ENCODE measurements at places on chromosomes 12 and 14. TPM values are rescaled to one million over a fixed set of nuclear protein-coding genes. Genes with fewer than 3 reads are reported as not detected.

Gene IGF1
- polyA plus RNA-seq, result 0.71 TPM

Gene SLC6A13
- polyA plus RNA-seq, result 161 TPM

Gene EGLN3
- 19.6 TPM for polyA plus RNA-seq

Gene PZP
- not detected for polyA plus RNA-seq

DNA sequence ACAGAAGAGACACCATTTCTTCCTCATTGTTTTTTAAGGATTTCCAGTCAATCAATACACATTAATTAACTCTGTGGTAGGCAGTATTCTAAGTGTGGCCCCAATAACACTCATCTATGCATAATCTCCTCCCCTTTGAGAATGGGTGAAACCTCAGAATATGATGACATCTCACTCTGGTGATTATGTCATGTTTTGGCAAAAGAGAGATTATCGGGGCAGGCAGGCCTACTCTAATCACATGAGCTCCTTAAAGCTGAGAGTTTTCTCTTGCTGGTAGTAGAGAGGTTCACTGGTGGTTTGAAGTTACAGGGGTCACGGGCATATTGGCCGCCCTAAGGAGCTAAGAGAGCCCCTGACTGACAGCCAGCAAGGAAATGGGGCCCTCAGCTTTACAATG is 7.1 kb upstream of the LGMN start:
- DNase-seq, result no peak

- peak; percentile 65 for DNase-seq
Observed at GRCh38 chr12:26239122-26239851, 43.9 kb downstream of the SSPN start.

GRCh38 chr12:74328623-74329022 is 209.0 kb upstream of the ATXN7L3B start:
- no peak for DNase-seq

DNA sequence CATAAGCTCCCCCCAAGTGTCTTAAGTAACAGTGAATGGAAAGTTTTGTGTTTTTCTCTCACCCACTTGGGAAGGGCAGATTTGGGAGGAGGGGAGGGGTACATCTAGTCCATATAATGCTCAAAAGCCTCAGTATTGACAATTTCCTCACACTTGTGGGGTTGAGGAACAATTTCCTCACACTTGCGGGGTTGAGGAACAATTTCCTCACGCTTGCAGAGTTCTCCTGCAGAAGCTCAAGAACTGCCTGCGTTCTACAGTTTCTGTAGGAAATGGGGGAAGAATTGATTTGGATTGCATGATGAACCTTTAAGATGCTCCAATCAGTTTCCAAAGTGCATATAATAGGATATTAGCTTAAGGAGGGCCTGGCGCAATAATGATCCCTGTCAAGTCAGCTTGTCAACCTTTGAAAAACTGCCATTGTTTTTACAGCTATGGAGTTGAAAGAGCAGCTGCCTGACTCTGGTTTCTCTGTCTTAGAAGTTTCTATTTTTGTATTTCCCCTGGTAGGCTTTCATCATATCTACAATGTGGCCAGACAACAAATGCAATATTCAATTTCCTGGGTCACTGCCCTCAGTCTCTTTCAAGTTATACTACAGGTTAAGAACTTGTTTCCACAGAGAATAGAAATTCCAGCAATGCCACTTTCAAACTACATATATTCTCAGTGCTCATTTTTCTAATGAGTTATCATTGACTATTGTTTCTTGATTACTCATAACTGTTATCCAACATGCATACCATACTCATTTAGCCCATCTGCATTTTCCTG is 66.5 kb downstream of the PLEKHG7 start:
- no peak for DNase-seq

DNA sequence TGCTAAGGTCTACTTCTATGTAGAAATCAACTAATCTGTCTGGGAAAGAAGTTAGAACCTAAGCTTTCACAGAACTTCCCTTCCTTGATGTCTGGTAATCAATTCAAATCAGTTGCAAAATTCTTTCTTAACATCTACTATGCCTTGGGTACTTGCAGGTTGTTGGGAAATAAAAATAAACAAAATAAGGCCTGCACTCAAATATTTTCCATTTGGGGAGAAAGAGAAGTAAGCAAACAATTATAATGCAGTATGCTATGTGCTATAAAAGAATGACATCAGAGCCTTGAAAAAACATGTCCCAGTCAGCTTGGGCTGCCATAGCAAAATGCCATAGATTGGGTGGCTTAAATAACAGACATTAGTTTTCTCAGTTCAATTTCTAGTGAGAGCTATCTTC is 425.9 kb upstream of the DCN start:
- DNase-seq, result no peak

Gene PA2G4
- 72.4 TPM for polyA plus RNA-seq

DNA sequence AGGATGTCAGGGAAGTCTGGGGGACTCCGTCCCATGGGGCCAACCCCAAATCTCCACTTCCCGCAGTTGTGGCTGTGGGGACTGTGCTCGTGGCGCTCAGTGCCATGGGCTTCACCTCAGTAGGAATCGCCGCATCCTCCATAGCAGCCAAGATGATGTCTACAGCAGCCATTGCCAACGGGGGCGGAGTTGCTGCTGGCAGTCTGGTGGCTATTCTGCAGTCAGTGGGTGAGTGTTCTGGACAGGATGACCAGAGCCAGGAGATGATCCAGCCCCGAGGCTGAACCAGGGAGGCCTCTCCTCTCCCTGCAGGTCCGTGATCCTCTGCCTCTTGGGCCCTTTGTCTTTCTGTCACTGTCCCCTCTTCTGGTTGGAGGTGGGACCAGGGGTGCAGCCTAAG is 8.8 kb upstream of the IFI27 start:
- DNase-seq, result no peak
